ENCODE measurements at places on chromosomes 4 and X.

DNA sequence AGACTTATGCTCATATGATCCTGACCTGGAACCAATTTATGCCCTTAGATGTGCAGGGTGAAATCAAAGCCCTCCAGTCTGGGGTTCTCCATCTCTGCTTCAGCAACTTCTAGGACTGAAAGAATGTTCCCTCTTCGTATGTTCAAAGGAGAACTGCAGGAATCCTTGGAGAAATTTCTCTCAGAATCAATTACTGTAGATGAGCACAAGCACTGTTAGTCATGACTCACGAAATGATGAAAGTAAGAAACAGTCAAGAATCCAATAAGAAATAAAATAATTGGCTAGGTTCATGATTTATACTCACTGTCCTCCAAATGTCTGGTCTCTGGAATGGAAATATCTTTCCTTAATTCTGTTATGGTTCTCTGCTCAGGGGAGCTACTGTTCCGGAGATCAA lies 348.2 kb downstream of the PDGFC start:
- no peak for DNase-seq

GRCh38 chr4:102578270-102578669 lies 77.1 kb downstream of the NFKB1 start:
- DNase-seq, result no peak

- no peak for DNase-seq
Observed at GRCh38 chr4:70802928-70803580, 36.6 kb downstream of the GRSF1 start.

DNA sequence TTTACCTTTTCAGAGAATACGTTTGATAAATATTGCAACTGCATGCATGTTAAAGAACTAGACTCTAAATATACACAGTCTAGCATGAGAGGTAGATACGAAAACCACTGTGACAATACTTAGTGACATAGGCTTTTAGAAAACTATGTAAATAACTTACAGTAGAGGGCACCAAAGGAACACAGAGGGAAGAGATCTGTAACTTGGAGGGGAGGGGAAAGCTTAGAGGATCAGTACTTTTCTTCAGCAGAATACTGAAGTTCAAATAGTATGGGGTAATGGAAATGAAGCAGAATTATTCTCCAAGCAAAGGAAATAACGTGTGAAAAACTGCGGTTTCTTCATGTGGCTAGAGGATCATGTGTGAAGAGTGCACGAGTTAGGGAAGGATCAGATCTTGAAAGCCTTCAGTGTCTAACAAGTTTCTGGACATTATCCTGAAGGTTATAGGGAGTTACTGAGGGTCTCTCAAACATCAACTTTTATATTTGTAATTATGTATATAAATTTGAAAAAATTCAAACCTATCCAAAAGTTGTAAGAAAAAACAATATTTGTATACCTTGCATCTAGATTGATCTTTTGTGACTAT lies 264.3 kb downstream of the NPFFR2 start:
- no peak for DNase-seq

- DNase-seq, result no peak
Observed at GRCh38 chr4:141133999-141134995, 1.0 kb upstream of the RNF150 start.

DNA sequence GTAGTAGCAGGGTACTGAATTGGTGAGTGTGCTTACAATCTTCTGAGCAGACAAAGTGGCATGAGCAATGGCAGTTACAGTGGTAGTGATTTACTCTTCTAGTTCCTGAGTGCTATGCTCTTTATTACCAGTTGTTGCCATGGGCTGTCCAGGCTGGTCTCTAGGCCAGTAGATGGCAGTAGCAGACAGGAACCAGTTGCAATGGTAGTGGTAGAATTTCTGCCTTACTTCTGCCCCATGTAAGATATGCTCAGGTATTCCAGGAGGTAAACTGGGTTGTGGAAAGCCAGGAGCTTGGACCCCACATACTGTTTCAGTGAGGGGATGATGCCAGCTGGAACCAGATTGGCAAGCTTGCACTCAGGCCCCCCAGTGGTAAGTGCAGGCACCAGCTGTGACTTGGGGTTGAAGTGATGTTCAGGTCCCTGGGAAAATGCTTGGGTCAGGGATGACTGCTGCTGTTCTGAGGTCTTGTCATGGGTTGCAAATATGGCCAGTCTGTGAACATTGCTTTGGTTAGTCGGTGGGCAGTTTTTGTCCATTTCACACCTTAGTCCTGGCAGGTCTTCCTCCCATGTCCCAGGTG lies 63.0 kb upstream of the ZXDB start:
- DNase-seq, result no peak

Measured in mucosa of descending colon (tissue), 3 donors.